ENCODE measurements at places on chromosomes 7 and 10.

DNA sequence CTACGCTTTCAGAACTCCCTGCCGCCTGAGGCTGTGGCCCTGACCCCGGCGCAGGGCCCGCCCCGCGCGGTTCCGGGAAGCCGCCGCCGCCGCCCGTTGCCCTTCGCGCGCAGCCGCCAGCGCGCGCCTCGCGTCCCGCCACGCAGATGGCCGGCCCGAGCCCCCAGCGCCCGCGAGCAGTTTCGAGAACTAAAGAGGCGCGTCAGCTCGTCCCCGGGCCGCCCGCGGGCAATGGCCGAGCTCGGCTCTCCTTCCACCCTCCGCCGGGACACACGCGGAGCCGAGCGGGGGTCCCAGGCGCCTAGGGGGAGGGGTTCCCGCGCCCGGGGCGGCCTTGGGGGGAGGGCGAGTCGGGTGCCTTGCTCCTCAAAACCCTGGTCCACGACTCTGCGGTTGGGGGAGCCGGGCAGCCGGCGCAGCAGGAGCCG lies 1.8 kb downstream of the HNRNPF start:
- DNase-seq = no peak

- DNase-seq = no peak
Measured at GRCh38 chr7:38842746-38843145, 66.2 kb downstream of the VPS41 start.

- DNase-seq = no peak
Measured at GRCh38 chr7:100476903-100477870, 1.8 kb downstream of the TSC22D4 start.

- no peak for DNase-seq
Measured at GRCh38 chr10:67663449-67664087, 32.4 kb downstream of the CTNNA3 start.

DNA sequence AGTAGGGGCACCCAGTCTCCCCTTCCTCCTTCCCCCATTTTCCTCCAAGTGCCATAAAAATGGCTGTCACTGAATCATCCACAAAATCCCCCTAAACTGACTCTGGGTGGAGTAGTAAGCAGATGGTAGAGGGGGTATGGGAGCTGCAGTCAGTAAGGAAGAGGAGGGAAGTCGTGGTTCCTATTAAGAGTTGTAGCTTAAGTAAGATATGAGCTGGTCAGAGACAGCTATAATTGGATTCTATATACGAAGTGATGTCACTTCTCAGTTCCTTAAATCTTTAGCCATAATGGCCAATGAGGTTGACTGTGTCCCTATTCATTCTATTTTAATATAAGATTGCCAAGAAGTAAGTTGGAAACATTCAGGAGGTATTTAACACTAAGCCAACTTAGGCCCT lies 131.7 kb downstream of the SLC16A9 start:
- DNase-seq = no peak

All from DMS79 treated with DMSO at 0.1 percent for 48 hours (cell line).